Bladder microvascular endothelial cell (primary cell): ENCODE measurements at places on chromosomes 3 and 15. TPM values are rescaled to one million over a fixed set of nuclear protein-coding genes. Genes with fewer than 3 reads are reported as not detected.

The LIPH gene
- 0.19 TPM in 1 of 2 replicates, not detected in the other for total RNA-seq

The DUOX2 gene
- under 0.01 TPM in 1 of 2 replicates, not detected in the other for total RNA-seq

The GOLGA8N gene
- total RNA-seq = 0.49 and 2.6 TPM in 2 replicates

The FBXL22 gene
- 0.16 TPM in 1 of 2 replicates, not detected in the other for total RNA-seq

The THAP10 gene
- total RNA-seq = 0.94 and 0.97 TPM in 2 replicates

The ITGA11 gene
- total RNA-seq = 1.6 and 34.5 TPM in 2 replicates

The NANOGP8 gene
- total RNA-seq = not detected in 2 replicates

The CMTM8 gene
- 1.3 and 1.6 TPM in 2 replicates for total RNA-seq

The PLSCR2 gene
- total RNA-seq = 0.31 TPM in 1 of 2 replicates, not detected in the other

The ARHGEF26 gene
- total RNA-seq = 0.63 and 1.3 TPM in 2 replicates
